ENCODE measurements at places on chromosomes 7 and 10.

GRCh38 chr10:21020545-21020944 lies 123.4 kb upstream of the NEBL start:
- DNase-seq = no peak

DNA sequence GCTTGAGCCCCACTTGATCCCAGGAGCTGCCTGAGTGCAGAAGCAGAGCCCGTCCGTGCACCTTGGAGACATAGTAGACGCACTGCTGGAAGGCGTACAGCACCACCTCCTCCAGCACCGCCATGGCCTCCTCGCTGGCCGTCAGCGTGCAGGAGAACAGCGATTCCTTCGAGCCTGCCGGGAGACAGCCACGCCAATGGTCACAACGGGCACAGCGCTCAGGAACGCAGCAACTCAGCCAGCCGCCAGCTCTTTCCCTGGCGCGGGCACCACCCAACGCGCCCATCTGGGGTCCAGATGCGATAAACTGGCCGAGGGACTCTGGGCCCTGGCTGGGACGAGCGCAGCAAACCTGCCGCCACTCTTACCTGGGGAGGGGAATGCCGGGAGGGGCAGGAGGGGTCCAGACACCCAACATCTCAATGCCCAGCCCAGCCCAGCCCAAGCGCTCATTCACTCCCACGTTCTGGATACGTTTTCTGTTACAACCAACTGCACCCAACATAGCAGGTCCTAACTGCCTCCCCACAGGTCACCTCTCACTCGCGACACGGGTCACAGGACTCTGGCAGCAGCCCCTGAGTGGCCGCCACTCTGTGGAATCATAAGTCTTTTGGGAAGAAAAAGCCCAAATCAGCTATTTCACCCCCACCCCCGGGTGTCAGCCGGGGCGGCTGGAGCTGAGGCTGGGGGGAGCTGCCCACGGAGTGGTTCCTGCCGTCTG lies 41.9 kb downstream of the AP5Z1 start:
- no peak for DNase-seq

GRCh38 chr7:37395618-37396259 lies 52.9 kb downstream of the ELMO1 start:
- no peak for DNase-seq

DNA sequence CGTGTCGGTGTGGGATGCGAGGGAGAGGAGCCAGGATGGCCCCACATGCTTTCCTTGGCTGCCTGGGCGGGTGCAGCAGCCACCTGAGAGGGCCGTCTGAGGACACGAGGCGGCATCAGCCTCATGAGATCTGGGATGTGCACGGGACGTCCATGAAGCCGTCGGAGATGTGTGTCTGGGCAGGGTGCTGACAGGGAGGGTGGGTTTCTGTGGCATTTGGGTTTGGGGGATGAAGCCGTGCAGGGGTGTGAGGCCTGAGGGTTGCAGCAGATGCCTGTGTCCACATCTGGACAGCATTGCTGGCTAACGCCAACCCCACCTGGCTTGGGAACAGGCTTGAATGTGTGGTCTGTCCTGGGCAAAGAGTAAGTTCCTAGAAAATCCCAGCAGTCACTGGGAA lies 179.5 kb downstream of the DNAJB6 start:
- no peak for DNase-seq

GRCh38 chr10:60706146-60706545 lies 72.1 kb upstream of the CDK1 start:
- no peak for DNase-seq

DNA sequence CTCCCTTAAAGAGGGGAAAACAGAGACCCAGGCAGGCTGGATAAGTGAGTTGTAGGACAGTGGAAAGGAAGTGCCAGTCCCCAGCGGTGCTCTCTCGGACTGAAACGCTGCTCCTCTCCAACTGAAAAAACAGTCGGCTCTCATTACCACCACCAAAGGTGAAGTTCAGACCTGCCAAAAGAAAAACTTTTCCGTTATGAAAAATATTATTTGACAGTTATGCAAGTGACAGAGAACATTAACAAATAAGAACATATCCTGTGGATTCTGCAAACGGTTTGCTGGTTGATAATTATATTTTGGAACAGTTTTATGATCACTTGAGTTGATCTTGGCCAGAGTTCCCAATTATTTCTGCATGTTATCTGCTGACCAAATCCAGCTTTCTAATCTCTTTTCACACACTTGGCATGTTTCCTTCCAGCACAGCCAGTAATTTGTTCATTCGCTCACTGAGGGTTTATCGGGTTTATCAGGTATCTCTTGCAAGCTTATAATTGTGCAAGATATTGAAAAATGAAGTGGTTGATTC lies 82.6 kb downstream of the PTPRE start:
- DNase-seq = no peak

DNA sequence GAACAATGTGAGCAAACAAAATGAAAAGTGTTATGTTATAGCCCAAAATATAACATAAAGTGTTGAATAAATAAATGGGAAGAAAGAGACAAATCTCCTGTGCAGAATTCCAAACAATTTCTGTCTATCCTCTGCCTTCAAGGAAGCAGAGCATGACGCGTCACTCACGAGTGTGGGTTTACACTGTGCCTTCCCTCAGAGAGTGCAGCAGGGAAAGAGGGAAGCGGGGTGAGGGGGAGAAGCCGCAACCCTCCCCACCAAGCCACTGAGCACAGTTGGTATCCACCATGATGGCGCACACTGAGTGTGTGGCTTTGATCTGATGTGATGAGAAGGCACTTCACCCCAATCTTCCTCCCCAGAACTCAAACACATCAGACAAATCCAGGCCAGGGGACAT lies 74.8 kb downstream of the PTPRN2 start:
- DNase-seq = no peak

DNA sequence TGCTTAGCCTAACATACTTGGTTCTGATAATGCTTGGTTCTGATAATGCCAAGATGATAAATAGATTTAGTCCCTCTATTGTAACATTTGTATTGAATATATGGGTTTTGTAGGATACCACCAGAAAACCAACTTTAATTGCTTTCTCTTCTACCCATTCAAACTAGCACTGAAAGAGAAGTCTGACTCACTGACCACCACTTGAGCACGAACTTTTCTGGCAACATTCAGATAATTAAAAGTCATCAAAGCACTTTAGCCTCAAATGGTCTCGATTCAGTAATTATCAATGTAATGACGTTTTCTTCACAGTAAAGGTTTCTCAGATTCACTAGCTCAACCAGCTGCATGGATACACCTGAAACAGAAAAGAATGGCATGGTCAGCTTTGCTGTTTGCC lies 63.0 kb downstream of the HDAC9 start:
- DNase-seq = no peak

DNA sequence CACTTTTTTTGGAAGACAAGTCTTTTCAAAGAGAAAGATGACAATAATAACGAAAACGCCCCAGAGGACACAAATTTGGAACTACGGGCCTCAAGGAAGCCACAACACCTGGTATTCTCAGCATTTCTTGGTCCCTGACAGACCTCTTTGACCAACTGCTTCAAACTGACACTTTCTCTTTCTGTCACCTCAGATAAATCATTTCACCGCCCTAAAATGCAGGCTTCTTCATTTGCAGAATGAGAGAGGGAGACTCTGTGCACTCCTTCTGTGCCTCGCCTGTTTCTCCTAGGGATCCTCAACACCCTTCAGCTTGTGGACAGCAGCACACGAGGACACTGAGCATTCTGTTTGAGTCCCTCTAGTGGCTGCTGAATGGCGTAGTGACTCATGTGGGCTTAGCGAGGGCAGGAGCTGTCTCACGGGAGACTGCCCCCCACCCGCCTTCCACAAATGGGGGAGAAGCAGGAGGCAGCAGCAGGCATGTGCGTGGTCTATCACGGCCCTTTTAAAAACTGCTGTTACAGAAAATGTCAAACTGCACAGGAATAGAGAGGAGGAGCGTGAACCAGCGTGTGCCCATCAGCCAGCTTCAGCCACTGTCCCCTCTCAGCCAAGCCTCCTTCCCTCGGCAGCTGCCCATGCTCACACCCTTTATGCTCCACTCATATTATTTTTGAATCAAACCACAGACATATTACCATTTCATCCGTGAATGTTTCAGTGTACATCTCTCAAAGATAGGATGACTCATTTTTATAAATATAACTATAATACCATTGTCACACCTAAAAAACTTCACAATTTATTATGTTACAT lies 41.4 kb downstream of the GSDME start:
- no peak for DNase-seq

DNA sequence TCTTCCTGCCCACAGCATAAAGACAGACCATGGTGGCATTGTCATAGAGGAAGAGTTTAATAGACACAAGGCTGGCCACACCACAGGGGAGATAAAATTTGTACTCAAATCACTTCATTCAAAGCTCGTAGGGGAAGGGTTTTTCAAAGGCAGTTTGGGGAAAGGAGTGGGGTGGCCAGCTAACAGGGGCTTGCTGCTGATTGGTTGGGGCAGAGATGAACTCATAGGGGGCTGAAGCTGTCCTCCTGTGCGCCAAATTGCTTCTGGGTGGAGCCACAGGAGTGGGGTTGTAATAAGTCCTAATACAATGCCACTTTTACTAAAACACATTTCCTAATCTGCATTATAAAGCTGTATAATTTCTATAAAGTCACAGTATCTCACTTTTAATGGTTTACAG lies 22.5 kb downstream of the PDZD8 start:
- no peak for DNase-seq

GRCh38 chr10:11682267-11682683 lies 59.9 kb upstream of the ECHDC3 start:
- no peak for DNase-seq

DNA sequence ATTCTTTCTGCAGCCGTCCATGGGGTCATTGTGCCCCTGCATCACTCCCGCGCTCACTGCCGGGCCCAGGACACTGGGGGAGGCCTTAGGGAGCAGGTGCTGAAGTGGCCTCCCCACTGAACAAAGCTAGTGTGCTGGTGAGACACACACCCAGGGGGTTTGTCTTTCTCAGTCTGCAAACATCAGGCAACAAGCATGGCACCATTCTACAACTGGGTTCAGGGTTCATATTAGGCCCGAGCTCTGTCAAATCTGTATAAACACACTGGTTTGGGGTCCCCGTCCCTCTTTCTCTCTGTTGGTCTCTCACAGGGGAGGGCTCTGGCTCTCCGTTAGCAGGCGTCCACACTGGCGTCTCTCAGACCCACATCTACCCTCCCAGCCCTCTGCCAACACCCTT lies 11.1 kb upstream of the PPP2R2D start:
- DNase-seq = no peak

- no peak for DNase-seq
Observed at GRCh38 chr7:50696810-50697582, 85.7 kb downstream of the GRB10 start.

DNA sequence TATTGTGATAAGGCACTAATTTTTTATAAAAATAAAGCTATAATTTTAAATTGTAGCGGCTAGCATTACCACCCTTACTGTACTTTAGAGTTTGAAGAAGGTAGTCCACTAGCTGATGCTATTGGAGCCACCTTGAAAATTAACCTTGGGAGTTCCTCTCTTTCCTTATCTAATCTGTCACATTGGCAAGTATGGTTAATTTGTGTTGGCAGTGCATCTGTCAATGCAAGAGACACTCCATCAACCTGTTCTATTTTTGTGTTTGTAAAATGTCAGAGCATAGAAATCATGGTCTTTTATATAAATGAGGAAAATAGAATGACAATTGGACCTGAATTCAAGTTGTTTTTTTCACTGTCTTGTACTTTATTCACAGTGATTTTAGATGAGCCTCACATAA lies 20.5 kb downstream of the GLCCI1 start:
- no peak for DNase-seq

GRCh38 chr10:27490807-27491206 lies 13.3 kb upstream of the RAB18 start:
- no peak for DNase-seq

GRCh38 chr10:50563906-50564305 lies 59.9 kb downstream of the SGMS1 start:
- no peak for DNase-seq

- no peak for DNase-seq
Observed at GRCh38 chr7:47747160-47747559, 165.2 kb upstream of the TNS3 start.

DNA sequence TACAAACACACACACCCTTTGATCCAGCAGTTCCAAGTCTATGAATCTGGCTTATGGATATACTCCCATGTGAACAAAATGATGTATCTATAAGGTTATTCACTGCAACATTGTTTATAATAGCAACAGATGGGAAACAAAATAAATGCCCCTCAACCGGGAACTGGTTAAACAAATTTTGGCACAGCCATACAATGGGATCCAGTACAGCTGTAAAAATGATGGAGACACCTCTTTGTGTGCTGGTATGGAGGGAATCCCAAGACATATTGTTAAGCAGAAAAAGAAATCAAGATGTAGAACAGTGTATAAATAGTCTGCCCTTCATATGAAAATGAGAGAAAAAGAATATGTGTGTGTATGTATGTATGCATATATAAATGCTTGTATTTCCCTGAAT lies 155.5 kb downstream of the SNX10 start:
- no peak for DNase-seq

All from NCI-H2081 treated with DMSO at 0.1 percent for 48 hours (cell line).